ENCODE measurements at places on chromosomes 12 and 14.

GRCh38 chr12:40551466-40551865, 140.8 kb upstream of the CNTN1 start:
- DNase-seq, result no peak

GRCh38 chr12:45415393-45415817, 199.5 kb downstream of the ANO6 start:
- DNase-seq, result peak; percentile 65

GRCh38 chr12:79020106-79020505, 155.5 kb downstream of the SYT1 start:
- no peak for DNase-seq

DNA sequence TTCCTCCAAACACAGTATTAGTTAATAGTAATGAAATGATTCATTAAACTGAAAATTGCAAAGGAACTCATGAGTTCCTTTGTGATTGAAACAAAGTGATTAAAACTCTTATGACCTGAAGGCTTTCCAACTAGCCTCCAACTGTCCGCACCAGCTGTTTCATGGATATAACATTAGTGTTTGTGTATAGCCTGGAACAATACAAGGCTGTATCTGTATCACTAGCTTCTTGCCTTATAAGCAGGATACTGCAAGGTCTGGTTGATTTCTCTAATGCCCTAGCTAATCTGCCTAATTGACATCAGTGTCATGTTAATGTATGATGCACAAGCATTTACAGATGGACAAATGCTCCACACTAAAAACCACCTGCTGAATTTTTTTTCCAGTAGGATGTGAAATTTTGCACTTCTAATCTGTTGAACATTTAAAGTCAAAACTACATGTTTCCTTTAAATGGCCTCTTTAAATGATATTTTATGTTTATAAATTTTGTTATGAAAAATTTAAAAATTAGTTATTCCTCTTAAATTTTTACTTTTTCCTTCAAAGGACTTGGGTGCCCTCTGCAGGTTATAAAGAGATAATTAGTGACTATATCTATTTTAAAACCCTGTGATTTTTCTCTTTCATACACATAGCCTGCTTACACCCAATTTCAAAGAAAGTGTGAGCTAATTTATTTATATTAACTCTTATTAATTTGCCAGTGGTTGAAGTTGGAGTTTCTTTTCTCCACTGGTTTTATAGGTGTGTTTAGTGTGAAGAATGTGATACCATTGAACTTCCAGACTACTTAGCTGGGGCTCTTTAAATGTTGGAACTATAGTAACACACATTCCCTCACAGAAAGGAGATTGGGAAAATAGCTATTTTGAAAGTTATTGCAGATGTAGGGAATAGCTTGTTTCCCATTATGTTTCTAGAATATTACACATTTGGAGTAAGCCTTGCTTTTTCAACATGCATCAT, 25.4 kb downstream of the AP5M1 start:
- DNase-seq, result no peak

- no peak for DNase-seq
Measured at GRCh38 chr12:117085318-117085947, 13.8 kb downstream of the TESC start.

GRCh38 chr12:76714415-76714814, 49.5 kb upstream of the ZDHHC17 start:
- no peak for DNase-seq

DNA sequence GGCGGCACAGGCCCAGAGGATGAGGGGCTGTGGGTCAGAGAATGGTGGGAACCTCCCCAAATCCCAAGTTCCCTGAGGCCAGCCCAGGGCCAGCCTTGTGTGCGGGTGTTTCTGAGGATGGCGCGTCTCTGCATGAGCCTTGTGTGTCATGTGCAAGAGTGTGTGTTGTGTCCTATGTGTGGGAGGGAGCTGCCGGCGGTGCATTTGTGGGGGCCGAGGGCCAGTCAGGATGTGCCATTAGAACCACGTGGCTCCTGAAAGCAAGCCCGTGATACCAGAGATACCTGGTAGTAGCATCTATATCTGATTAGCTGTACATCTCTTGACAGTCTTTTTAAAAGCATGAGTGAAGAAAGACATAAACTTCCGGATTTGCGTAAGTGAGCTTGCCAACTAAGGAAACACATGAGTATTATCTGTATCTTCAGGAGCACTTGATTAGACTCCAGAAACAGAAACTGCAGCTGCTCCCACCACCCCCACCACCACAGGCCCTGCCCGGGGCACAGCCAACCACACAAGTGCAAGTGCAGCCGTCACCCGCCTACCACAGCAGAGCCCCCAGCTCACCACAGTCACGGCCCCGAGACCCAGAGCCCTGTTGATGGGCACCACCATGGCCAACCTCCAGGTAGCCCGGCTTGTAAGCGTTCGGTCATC, 19.2 kb downstream of the DDX51 start:
- DNase-seq, result no peak

- DNase-seq, result no peak
Measured at GRCh38 chr12:120668868-120669840, 17.8 kb upstream of the MLEC start.

DNA sequence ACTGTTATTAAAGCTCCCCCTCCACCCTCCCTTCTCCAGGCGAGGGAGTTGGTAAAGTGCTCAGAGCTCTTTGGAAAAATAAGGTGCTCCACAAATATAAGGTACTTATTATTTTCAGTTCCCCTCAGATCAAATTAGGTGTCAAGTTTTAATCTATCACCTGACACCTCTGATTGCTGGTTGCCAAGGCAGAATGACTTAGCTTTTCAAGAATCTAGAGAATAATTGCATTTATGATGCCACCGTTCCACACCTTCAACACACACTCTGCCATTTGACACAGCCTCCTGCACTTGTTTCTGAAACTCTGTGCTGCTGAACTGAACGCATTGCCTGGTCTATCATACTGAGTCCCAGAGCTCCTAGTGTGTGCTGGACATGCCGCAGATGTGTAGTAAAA, 128.6 kb downstream of the CRACR2A start:
- peak; percentile 41 for DNase-seq

- DNase-seq, result no peak
Measured at GRCh38 chr14:86625637-86626036, 1095.7 kb downstream of the FLRT2 start.

DNA sequence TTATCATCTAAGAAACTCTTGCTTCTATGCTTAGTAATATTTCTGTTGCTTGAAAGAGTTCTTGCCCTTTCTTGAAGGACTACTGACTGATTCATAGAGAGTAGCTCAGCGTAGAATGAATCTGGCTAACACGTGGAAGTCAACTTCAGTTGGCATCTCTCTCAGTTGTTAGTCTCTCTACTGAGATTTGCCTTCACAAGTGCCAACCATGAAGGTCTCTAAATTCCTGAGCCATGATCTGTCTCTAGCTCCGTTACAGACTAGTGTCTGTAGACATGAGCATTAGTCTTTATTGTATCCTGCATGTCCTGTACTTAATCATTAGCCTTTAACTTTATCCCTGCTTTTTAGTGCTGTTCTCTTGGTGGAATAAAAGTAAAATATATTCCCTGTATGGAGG, 19.1 kb upstream of the ALX1 start:
- no peak for DNase-seq

DNA sequence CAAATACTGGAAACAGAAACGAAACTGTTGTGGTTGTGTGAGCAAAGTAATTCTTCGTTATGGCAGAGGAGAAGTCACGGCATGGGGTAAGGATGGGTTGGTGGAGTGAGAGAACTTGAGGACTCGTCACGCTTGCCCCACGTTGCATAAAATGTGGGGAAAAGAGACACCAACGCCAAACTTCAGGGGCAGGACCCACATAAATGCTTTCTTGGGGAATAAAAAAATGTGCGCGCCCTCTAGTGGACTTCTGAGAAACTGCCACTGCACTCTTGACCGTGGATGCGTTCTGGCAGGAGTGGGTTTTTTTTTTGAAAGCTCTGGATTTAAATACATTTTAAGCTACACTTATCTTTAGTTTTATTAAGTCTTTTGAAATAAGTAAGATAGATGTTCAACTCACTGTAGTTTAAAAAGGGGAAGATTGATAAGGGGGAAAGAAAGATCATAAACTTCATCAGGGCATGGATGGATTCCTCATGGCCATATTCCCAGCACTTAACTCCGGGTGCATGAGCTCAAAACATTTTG, 4.1 kb upstream of the IGF1 start:
- DNase-seq, result peak; percentile 79

DNA sequence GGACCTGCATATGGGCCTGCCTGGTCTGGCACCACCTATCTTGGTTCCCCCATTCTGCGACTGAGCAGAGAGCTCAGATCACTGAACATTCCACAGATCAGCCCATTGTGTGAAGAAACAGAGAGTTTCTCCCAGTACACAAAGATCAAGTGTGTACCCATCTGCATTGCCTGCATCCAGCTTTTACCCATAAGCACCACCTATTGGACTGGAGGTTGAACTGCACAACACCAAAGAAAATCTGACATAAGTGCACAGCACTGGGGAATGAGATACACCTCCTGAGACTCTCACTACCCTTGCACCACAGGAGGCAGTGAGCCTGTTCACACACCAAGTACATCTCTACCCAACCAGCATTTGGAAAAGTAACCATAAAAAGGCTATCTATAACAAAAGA, 362.6 kb upstream of the CLEC14A start:
- DNase-seq, result no peak

- DNase-seq, result no peak
Measured at GRCh38 chr12:124448955-124449622, 118.3 kb downstream of the NCOR2 start.

DNA sequence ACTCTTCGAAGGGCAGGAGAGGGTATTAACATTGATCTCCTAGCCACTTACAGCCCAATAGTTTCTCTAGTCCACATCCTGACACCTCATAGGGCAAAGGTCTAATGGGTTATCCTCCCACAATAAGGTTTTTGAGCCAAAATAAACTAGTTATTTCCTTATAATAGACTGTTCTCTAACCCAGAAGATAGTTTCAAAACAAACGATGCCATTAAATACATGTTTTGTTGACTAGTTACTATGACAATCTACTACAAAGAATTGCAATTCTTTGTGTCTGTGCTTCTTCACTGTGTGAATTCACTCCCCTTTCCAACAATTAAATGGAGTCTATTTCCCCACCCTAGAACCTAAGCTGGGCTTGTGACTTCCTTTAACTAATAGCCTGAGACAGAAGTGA, 6.4 kb upstream of the ACTR10 start:
- DNase-seq, result no peak

- DNase-seq, result no peak
Measured at GRCh38 chr12:123987022-123987421, 14.0 kb downstream of the ZNF664 start.

GRCh38 chr14:53193193-53193592, 40.1 kb upstream of the DDHD1 start:
- no peak for DNase-seq

DNA sequence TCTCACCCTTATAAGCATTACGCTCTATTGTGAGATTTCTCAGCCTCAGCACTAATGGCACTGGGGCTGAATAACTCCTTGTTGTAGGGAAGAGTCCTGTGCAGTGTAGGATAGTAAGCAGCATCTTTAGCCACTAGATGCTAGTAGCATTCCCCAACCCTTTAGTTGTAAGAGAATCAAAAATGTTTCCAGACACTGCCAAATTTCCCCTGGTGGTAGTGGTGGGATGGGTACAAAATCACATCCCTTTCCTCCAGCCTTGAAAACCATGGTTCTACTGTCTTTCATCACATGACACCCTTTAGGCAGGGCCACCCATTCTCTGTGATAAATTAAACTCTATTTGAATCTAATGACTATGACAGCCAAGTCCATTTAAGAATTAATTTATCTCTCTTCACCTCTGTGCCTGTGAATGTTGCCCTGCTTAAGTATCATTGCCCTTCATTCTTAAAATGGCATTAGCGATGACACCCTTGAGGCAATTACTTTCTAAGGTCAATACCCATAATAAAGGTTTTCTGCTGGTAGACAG, 199.4 kb downstream of the ANO4 start:
- DNase-seq, result no peak

- no peak for DNase-seq
Measured at GRCh38 chr14:22908601-22909000, 10.3 kb downstream of the RBM23 start.

GRCh38 chr12:88418856-88419497, 161.3 kb downstream of the KITLG start:
- no peak for DNase-seq

DNA sequence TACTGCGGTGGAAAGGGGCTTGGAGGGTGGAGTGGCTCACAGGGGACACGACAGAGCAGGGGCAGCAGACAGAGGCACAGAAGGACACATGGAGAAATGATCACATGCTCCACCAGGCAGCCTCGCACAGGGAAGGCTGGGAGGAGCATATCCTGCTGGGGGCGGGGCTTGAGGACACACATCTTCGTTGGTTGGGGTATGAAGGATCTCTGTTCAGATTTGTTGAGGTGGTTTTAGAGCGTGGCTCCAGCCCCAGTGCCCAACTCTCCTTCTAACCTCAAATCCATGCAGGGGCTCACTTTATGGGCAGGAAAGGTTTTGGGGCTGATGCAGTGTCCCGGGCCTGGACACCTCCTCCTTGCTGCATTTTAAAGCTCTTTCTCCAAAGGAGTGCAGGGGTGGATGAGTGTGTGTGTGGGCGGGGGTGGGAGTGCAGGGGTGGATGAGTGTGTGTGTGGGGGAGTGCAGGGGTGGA, 733 bp upstream of the P3H3 start:
- peak; percentile 78 for DNase-seq

DNA sequence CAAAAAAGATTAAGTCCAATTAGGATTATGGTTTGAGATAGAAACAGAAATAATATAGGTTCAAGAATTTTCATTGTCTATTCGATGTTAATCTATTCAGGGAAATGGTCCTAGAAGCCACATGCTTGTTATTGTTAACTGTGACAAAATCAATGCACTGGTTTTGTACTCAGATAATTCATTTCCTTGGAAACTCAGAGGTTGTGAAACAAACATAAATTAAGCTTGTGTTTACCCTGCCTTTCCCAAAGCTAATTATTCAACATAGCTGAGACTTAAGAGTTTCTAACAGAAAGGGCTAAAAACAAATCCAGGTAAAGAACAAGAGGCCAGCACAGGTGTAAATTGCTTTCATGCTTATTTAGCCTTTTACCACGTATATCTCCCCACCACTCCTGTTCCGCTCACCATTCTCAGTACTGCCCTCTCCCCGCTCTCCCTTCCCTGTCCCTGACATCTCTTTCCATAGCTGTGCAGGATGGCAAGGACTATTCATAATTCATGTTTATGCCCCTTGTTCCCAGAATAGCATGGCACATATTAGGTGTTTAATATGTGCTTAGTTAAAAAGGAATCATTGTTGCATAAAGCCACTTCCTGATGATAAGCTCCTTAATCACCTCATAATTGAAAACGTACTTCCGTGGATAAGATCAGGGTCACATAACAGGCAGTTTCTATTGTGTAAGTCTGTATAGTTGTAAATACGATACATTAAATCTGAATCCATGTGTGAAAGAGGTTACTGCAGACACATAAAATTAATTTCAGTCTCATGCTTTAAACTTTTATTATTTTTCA, 131.8 kb upstream of the USP15 start:
- no peak for DNase-seq

DNA sequence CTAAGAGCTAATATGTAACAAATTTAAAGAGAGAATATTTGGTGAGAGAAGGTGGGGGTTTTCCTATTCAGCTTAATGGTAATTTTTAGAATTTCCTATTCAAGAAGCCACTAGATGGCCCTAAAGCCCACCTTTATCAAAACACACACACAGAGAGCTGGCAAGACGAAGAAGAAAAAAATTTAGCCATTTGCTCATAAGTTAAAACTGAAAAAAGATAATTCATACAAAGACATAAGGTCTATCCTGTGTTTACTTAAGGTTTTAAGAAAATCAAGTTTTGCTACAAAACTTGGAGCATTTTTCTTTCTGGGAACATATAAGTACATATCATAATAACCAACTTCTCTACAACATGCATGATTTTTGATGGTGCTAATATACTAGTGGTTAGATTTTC, 46.8 kb upstream of the PCED1B start:
- no peak for DNase-seq

- no peak for DNase-seq
Measured at GRCh38 chr12:87152075-87152474, 877.1 kb downstream of the C12orf50 start.
